ENCODE measurements at places on chromosomes 11 and 22.

- DNase-seq = no peak
These were observed 6.9 kb downstream of the OSBPL5 start for GRCh38 chr11:3158131-3158591.

DNA sequence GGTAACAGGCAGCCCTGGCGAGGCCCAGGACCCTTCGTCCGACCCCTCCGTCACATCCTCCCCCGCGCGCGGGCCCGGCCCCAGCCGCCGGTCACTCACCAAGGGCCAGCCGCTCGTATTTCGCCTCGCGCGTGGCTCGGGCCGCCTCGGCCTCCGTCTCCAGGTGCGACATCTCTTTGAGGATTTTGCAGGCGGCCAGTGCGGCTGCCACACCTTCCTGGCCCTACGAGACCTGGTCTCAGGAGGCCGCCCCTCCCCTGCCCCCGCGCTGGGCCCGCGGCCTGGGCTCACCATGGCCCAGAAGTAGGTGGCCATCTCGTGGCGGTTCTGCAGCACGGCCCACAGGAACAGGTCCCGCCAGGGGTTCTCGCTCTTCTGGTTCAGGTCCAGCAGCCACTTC is 14.1 kb downstream of the TSSC4 start:
- DNase-seq = no peak

DNA sequence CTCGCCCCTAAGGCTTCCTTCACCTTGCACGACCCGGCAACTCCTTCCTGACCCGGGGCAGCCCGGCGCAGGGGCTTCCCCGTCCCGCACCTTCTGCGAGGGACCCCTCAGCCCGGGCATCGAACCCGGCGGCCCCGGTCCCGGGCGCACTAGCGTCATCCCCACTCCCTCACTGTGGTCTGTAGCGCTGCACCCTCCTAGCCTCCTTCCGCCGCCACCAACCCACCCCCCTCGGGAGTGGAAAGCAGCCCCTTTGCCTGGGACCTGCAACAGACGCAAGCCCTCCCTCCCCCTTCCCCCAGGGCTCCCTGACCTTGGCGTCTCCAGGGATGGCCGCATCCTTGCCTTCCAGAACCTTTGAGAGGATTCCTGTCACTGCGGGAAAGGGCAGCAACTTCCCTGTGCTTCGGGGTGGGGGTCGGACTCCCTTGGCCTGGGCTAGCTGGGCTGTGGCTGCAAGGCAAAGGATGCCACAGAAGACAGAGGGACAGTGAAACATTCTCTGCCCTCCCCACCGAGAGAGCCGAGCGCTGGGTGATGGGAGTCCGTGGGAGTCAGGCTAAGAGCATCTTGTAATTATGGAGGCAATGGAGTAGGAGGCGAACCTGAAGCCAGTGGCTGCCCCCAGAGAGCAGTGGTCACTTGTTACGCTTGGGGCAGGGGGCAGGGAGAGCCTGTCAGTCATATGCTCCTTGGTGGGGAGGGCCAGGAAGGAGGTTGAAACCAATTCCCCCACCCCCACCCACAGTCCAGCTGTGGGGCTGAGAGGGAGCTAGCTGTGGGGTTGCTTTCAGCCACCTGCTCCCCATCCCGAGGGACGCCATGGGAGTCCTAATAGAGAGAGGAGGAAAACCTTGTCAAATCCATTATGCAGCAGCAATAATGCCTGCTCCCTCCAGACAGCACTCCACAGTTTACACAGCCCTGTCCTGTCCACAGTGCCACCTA is 920 bp downstream of the TMEM132A start:
- DNase-seq = no peak

DNA sequence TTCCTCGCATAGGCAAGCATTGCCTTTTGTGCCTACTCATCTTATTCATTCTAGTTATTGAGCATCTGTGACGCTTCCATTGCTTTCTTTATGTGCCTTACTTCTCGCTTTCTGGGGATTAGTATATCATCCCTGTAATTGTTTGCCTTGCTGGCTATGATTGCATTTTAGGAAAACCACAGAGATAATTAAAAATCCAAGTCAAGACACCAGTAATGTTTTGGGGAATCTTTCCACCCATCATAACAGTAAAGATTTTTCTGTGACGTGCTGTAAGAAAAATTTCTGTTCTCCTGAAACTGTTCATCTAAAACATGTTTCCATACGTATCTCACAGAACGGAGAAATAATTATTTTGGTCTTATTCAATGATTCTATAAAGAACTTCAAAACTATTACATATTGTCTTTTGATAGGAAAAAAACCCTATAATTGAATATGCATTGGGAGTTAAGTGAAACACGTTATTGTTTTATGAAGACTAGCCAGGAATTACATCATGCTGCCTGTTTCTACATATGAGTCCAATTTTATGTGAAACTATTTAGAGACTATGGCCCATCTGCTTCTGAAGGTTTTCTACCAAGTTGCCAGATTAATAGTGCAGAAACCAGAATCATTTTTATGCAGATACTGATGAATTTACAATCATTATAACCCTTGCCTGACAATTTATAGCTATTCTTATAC is 133.7 kb upstream of the FIBIN start:
- no peak for DNase-seq

DNA sequence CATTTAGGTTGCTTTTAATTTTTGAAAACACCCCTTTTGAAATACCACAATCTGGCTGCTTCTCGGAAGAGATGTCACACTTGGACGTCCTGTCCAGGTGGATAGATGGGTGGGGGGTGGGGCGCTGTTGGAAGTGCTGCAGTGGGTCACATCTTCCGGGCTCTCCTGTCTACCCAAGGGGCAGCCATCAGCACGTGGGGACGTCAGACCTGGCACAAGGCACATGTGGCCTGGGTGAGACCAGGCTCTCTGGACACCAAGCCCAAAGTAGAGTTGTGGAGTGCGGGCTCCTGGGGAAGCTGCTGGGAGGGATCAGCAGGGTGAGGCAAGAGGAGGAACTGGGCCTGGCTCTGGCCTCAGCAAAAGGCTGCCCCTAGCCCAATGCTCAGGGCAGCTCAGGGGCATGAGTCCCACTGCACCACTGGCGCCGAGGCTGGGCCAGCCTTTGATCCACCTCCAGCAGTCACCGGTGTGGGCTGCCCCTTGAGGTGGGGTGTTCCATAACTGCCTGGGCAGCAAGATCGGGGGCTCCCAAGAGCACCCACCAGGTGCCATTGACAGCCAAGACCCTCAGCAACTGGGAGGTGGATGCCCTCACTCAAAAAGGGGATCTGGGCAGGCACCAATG is 68.6 kb upstream of the CCND1 start:
- DNase-seq = no peak

GRCh38 chr22:36946421-36947158 is 33.2 kb downstream of the CSF2RB start:
- DNase-seq = no peak

DNA sequence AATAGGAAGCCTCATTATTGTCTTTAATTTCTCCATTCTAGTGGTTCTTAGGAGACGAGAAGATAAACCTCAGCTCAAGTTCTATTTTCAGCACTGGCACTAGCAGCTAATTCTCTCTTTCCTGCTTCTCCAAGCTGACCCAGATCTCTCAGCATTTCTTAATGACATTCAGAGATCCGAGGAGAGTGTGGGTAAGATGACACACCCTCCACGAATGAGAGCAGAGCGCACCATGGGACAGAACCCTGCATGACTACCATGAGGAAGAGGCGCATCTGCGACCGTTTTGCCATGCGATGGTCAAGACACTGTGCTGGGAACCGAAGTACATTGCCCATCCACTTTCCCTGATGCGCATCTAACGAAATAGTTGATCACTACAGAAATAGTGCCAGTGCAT is 241.8 kb downstream of the LARGE1 start:
- DNase-seq = no peak

All from stimulated activated CD8-positive, alpha-beta memory T cell treated with anti-CD3 and anti-CD28 coated beads, Interleukin-15, amount 100 ng/mL, for 48 hours (primary cell).